Aorta (tissue), 5 donors: ENCODE measurements at places on chromosomes 12 and 14. TPM values are rescaled to one million over a fixed set of nuclear protein-coding genes. Genes with fewer than 3 reads are reported as not detected.
A peak's percentile ranks its signal among the peaks of the same experiment; 100 is the strongest.

- H3K4me3 ChIP-seq = no peak overlapping the region
- no peak for DNase-seq
- no peaks in the 10 kb centered on the region for H3K4me1 ChIP-seq
Measured at GRCh38 chr12:132563911-132564310, 46.5 kb downstream of the LRCOL1 start.

- no peaks in the 10 kb centered on the region for H3K27me3 ChIP-seq
- H3K36me3 ChIP-seq = no peaks in the 10 kb centered on the region
Measured at GRCh38 chr14:23052182-23052623, 5.1 kb downstream of the CDH24 start.

DNA sequence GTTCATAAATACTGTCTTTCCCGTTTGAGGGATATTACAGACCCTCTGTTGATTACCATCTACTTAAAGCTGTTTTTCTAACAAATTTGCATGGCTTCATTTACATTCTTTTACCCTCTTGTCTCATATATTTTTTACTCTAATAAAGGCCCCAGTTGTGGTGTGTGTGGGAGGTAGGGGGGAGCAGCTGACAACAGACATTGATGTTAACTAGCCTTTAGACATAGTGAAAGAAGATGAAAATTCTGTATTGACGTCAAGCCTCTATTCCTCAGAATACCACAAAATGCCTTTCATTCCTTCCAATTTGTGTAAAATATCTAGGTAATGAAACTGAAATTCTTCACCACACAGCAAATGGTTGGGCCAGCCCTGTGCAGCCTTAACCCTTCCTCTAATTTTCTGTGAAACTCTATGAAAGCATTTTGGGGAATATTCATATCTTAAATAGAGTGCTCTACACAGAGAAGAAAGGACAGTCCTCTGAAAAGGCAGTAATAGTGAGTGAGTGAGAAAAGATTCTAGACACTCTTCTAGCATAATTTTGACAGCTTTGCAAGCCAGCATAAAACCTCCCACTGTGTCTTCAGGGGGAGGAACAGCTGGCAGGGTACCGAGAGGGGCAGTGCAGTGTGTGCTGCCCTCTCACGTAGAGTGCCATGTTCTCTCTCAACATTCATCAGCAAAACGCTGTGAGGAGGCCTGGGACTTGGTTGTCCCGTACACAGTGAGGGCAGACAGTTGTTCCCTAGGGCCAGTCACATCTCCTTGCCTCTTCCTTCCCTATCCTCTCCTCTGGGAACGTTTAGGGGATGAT, 20.1 kb upstream of the CERS5 start:
- peak overlapping the region; percentile 58 for H3K27ac ChIP-seq
- no peak for DNase-seq
- peaks cover 8% of the 10 kb centered on the region for H3K4me1 ChIP-seq
- H3K36me3 ChIP-seq = no peaks in the 10 kb centered on the region
- H3K4me3 ChIP-seq = no peak overlapping the region

DNA sequence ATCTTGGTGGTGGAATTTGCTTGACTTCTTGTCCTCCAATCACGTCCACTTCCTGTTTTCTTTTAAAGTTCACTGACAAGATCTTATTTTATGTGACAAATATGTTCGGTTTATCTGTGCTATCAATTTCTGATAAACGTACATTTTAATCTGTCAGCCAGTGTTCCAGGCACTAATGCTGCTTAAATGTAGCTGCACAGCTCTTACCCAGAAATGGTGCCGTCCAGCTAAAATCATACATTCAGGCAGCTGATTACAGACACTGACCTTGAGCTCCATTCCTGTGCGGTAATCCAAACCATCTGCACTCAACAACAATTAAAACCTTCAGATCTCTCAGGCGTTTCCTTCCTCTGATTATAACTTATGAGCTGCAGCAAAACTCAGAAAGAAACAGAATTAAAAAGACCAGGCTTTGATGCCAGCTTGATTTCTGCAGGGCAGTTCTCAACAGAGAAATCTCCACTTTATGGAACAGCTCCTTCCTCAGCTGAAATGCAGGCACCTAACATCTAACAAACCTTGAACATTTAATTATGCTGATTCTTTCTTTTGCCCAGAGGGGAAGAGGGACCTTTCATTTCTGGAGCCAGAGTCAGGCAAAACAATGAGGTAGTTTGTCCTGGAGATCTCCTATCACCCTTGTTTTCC, 26.4 kb upstream of the RASSF3 start:
- H3K4me3 ChIP-seq = no peak overlapping the region
- DNase-seq = no peak

Gene POTEM
- not detected for total RNA-seq

Gene LRRC43
- not detected for total RNA-seq
